Esophagus squamous epithelium (tissue), 5 donors: ENCODE measurements at places on chromosomes 5 and 9. TPM values are rescaled to one million over a fixed set of nuclear protein-coding genes. Genes with fewer than 3 reads are reported as not detected.

NUTM2F gene
- total RNA-seq: not detected

SV2C gene
- under 0.01 TPM for total RNA-seq

PAEP gene
- not detected for total RNA-seq

MIGA2 gene
- total RNA-seq: 27.5 TPM

DNA sequence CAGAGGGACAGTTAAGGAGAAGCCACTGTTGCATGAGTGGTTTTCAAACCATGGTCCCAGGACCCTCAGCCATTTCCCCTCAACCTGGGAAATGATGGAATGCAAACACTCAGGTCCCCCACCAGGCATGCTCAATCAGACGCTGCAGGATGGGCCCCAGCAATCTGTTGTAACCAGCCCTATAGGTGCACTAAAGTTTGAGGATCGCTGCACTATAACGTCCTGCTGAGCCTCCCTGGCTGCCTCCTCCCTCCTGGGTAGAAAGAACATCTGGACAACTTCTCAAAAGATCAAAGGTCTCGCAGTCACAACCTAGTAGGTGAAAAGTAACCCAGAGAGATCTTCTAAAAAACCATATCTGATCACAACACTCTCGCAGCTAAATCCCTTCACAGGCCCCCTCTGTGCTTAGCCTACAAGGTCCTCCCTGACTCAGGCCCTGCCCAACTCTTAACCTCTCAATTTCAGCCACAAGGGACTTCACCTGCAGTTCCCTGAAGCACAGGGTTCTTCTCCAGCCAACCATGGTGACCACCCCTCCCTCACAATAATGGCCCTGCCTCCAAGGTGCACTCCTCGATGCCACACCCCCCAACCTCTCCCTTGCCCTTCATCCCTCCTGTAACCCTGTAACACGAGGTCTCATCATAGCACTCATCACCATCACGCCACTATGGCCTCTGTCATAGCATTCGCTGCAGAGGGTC, 3.5 kb downstream of the SHB start:
- no peaks in the 10 kb centered on the region for H3K27me3 ChIP-seq
- no peak for DNase-seq
- peak overlapping the region; percentile 91 for H3K4me3 ChIP-seq
- no peaks in the 10 kb centered on the region for H3K36me3 ChIP-seq
- peaks cover 90% of the 10 kb centered on the region for H3K4me1 ChIP-seq

GRCh38 chr5:113215401-113216060, 219.3 kb downstream of the TSSK1B start:
- no peak overlapping the region for H3K27ac ChIP-seq
- no peaks in the 10 kb centered on the region for H3K4me1 ChIP-seq
- H3K36me3 ChIP-seq: no peaks in the 10 kb centered on the region
